ELF-1 (cell line): ENCODE measurements at places on chromosomes 5 and 9.

DNA sequence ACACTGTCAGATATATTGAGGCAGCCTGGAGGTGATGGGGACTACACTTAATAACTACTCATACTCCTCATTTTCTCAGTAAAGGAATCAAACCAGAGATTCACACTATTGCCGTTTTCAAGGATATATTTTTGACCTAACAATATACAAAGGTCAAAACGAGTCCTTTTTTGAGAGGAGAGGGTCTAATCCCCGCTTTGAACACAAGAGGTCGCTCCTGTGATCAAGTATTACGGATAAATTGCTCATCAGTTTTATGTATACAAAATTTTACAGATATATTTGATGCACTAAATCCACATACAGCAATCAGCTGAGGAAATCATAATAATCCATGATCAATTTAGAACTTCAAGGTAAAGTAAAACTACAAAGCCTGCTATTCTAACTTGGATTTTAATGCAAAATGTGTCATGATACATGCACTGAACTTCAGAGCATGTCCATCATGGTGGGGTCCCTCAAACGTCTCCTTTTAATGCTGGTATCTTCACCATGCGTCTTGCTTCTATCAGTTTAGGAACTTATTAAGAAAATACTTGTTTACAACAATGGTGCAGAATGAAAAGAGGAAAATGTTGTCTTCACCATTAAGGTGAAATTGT is 2.5 kb upstream of the ISL1 start:
- DNase-seq = no peak

- peak; percentile 23 for DNase-seq
These were observed 43.3 kb upstream of the NDFIP1 start for GRCh38 chr5:142065273-142065672.

DNA sequence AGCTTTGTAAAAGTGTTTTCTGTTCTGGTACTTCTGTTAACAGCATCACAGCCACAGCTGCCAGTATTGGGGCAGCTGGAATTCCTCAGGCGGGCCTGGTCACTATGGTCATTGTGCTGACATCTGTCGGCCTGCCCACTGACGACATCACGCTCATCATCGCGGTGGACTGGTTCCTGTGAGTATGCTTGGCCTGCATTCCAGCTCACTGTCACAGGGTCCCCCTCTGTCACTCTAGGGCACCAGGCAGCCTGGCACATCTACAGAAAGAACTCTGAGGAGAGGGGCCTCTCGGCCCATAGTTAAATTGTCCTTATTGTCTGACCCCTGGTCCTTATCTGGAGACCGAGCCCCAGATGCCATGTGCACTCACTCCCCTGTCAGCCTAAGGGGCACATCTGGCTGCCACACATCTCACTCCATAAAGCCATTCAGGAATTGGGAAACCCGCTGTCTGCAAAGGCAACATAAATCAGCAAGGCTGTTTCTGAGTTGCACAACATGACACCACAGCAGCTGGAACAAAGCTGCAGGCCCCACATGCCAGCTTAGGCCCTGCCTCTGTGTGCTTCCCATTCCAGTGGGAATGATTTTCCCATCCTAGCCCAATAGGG is 77.5 kb downstream of the SLC1A3 start:
- DNase-seq = no peak

- no peak for DNase-seq
These were observed 181.0 kb upstream of the MAST4 start for GRCh38 chr5:66415208-66415607.

- DNase-seq = no peak
These were observed 15.8 kb downstream of the CCDC152 start for GRCh38 chr5:42772265-42772993.

DNA sequence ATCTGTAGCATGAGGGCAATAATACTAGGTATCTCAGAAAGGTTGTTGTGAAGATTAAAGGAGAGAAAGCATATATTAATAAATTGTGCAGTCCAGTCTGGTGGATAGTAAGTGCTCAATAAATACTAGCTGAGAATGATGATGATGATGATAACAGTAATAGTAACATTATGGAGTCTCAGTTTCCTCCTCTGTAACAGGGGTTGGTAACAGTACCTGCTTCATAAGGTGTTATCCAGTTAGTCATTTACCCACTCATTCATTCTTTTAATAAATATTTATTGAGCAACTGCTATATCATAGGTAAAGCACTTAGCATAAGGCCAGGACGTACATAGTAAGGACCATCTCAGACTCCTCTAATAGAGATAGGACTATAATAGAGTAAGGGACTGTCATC is 7.6 kb downstream of the SLC6A7 start:
- DNase-seq = no peak

DNA sequence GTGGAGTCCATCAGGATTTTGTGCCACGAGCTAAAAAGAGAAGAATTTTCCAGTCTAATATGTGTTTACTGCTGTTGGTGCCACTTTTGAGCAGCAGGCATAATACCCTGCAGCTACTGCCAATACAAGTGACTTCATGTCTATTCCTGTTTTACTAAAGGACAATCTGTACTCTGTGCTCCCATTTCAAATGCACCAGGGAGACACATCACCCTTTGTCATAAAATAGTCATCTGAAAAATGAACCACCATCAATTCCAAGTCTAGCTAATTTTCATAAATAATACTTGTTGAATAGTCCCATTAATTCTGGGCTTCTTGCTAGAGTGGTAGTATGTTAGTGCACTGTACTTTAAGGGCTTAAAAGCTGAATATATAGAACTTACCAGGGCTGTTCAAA is 8.9 kb upstream of the PKD2L2 start:
- DNase-seq = no peak

GRCh38 chr5:151733358-151734063 is 24.9 kb downstream of the ATOX1 start:
- DNase-seq = no peak

GRCh38 chr9:136054798-136055714 is 40.0 kb downstream of the NACC2 start:
- no peak for DNase-seq

- no peak for DNase-seq
These were observed 58.4 kb upstream of the IL17B start for GRCh38 chr5:149437391-149438040.

DNA sequence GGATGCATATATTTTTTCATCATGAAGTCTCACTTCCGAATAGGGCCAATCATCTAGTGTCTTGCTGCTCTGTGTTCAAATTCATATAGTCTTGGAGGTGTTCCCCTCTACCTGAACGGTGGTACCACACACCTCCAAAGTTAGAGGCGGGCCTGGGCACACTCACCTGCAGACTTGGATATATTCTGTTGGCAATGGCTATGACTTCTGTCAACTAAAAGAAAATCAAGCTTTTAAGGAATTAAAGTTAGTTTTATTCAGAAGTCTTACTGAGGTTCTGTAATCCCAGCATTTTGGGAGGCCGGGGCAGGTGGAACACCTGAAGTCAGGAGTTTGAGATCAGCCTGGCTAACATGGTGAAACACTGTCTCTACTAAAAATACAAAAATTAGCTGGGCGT is 2.6 kb upstream of the NIPAL4 start:
- no peak for DNase-seq

- no peak for DNase-seq
These were observed 478.6 kb downstream of the KIF4B start for GRCh38 chr5:155492191-155492590.

DNA sequence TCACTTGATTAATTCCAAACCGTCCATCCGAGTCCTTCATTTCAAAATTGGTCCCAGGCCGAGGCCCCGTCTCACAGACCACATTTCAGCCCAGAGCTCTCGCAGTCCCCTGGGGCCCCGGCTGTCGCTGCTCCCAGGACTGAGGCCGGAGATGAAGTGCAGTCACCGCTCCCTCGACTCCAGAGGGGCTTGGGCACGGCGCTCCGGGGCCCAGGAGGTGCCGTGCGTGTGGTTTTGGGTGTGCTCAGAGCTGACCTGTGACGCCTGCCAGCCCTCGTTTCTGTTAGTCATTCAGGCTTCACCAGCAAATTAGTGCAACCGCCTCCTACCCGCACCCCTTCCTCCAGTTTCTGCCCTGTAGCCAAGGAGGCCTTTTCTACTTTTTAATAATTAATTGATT is 48.7 kb upstream of the PHYKPL start:
- DNase-seq = no peak

DNA sequence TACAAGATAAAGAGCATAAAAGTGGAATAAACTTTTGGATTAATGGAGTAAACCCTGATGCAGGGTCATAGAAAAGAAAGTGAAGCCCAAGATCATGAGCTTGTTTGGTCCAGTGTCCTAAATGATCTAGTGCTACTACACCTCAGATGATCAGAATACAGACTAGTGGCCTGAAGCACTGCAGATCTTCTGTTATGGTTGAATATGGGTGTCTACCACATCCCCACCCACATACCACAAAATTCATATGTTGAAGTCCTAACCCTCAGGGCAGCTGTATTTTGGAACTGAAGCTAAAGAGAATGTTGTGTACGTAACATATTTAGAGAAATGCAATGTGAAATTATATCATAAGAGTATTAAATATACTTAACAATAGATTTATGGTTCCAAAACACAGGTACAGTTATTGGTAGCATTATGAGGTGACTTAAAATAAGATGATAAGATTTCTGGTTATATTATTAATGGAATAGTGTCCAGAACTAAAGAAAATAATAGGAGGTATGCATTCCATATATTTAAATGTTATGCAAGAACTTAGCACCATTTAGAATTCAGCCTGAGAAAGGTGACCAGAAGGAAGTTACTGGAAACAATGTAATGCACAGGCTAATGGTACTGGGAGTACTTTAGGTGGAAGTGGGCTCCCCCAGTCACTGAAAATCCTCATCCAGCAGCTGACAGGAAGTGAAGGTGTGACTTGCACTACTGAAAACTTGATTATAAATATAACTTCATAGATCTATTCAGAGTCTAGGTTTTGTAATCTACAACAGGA is 1155.1 kb downstream of the TAF11L14 start:
- no peak for DNase-seq

DNA sequence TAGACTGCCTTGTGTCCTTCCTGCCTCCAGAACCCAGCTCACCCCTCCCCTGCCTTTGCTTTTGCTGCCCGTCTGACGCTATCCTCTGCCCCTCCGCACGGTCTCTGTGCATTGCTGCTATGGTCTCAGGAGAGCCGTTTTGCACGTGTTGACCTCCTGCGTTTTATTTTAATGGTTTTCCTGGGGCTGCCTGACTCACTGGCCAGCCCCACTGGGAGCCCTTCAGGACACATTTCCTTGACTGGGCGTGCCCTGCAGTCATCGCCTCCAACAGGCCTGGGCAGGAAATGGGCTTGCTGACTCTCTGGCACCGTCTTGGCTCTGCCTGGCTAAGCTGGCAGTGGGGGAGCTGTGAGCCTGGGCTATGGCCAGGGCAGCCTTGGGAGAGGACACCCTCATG is 17.9 kb upstream of the ASS1 start:
- DNase-seq = no peak

DNA sequence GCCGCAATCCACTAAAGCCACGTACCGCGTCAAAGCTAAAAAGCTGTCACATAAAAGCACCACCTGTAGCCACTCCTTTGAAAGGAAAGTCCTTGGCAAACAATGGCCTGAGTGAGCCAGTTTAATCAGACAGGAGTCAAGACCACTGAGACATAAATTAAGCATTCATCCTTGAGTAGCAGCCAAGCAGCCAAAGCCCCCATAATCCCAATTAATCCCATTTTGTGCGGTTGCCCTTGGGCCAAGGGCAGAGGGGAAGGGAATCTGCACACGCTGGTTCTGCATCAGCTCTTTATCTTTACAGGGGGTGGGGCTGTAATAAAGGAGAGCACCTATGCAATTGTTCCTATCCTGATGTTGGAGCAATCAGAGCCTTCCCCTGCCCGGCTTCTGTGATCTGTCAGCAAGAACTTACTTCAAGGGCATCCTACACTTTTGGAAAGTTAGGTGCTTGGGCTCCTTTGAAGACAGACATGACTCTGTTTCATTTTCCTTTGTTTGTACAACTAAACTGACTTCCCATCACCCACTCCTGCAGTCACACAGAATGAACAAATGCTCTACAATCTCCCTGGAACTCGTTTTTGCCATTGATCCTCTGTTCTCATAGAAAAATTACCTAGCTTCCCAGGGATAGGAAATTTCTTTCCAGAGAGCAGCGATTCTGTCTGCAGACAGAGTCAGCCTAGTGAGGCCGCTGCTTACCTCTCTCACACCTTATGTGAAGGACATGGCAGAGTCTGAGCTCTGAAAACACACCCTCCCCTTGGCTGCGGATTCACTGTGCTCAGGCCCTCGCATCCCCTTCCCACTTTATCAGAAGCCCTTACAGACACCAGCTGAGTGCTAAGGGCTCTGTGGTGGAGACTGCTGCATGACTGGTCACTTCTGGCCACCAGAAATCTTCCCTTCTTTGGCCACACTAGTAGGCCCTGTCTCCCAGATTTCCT is 116.2 kb upstream of the TBCA start:
- no peak for DNase-seq

DNA sequence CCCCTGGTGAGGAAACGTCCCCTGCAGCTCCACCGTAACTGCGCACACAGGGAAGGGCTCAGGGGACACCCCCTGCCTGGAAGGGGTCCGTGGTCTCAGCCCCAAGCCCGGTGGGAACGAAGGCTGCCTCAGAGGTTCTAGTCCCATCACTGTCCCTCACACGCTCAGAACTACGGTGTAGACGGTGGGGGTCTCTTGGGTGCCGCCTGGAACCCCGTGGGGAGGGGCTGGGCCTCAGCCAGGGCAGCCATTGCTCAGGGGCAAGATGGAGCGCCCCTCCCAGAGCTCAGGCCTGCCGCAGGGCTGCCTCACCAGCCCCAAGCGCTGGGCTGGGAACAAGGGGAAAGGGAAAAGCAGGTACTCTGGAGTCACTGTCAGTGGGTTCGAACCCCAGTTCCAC is 2.9 kb downstream of the AGPAT2 start:
- DNase-seq = no peak
